ENCODE measurements at places on chromosomes 6 and 20. TPM values are rescaled to one million over a fixed set of nuclear protein-coding genes. Genes with fewer than 3 reads are reported as not detected.
A peak's percentile ranks its signal among the peaks of the same experiment; 100 is the strongest.

Gene STMND1
- not detected for total RNA-seq

Gene TAB2
- 56.1 TPM for total RNA-seq

- DNase-seq = no peak
Measured at GRCh38 chr6:143692696-143693095, 14.9 kb downstream of the PHACTR2 start.

DNA sequence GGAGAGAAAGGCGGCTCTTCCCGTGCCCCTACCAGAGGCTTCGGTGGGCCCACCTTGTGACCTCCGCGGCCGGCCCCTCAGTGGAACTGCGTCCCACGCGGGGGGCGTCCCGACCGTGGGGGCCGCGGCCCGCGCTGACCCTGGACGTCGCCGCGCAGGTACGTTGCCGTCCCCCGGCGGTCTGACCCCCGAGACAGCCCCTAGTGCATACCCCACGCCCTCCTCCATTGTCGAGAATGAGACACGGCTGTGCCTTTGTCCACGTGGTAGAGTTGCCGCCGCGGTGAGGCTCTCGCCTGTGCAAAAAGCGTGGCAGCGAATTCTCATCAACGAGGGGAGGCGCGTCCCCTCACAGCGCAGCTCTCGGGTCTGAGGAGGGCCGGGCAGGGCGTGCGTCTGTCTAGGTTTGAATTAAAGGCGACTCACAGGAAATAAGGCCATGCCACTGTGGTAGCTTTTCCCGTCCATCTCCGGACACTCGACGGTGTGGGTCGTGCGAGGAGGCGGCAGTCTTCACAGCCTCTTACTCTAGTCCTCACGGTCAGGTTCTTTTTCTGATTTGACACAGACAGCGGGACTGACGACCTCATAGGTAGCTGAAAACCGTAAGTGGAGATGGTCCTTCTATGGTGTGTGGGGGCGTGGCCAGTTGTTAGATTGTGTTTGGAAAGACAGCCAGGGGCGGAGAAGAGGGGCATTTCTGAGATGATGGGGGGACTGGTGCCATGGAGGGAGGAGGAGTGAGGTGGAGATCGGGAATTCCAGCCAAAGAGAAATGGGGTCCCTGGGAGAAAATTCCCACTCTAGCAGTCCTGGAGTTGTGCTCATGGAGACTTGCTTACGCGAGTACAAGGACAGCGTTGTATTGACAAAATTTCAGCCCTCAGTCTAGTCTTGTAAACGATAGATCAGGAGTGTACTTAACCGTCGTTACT, 580 bp downstream of the NXT1 start:
- DNase-seq = peak; percentile 59

- DNase-seq = no peak
Measured at GRCh38 chr20:47319517-47320252, 36.8 kb downstream of the ZMYND8 start.
